Endodermal cell (in vitro differentiated cells): ENCODE measurements at places on chromosomes 1 and 21.

- DNase-seq, result no peak
Observed at GRCh38 chr1:1371364-1371745, 3.7 kb downstream of the AURKAIP1 start.

DNA sequence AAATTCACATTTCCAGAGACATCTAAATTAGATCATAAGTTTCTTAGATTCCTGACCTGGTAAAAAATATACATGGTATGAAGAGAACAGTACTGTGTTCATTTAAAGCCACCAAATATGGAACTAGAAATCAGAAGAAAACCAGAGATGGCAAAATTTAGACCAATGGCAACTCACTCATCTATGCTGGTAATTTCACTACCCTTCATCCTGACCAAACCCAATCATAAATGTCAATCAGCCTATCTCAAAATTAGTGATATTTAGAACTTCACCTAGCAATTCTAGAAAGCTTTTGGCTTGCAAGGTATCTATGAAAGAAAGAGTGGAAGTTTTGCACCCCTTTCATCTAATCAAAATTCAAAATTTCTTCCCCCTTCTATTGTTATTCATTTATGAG, 107.7 kb downstream of the NIBAN1 start:
- DNase-seq, result no peak

DNA sequence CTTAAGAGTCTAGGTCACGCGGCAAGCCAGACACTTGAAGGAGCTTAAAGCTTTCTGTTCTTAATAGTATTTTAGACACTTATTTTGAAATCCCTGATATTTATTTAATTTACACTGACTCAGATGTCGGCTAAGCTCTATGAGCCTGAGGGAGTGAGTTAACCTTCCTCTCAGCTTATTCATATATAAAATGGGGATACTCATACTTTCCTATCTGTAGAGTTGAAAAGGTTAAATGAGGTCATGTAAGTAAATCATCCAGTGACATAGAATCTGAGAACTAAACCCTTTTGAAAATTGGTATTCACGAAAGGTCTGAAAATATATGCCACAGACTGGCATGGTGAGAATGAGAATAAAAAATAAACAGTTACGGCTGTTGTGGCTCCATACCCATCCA, 1.4 kb upstream of the GPR161 start:
- no peak for DNase-seq

DNA sequence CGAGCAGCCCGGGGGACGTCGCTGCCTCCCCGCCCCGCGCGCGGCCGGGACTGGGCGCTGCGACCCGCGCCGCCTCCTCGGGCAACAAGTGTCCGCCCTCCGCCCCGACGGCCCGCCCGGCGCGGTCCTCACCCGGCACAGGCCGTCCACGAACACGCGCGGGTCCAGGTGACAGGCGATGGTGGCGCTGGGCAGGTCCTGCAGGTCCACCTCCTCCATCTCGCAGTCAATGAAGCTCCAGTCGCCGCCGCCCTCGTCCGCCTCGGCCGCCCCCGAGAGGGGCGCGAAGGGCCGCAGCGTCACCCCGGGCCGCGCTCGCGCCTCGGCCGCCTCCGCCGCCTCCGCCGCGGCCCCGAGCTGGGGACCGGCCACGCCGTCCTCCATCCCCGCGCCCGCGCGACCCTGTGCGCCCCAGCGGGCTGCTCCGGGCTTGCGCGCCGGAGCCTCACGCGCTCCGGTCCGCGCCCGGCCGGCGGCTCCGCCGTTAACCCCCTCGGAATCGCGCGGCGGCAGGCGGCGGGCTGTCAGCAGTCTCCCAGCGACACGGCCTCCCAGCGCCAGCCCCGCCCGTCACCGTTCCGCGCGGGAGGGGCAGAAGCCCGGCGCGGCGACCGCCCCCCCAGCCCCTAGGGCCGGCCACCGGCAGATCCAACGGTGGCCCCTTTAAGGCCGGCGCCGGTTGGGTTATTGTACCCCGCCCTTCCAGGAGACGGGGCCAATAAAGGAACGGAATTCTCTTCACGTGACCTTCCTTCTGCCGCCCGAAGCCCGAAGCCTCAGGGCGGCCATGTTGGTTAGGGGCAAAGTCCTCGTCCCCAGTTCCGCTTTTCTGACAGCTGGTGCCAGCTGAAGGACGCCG, at the start of gene RCAN1:
Gene RCAN1, minus strand, starts transcription at position 486 of the 859 bp plus-strand sequence. Its CDS starts 102 bp downstream, at position 384.
- peak; percentile 94 for DNase-seq

- no peak for DNase-seq
Observed at GRCh38 chr1:182205351-182206022, 144.0 kb upstream of the ZNF648 start.

GRCh38 chr1:67304023-67304422, 3.6 kb upstream of the IL12RB2 start:
- DNase-seq, result no peak

DNA sequence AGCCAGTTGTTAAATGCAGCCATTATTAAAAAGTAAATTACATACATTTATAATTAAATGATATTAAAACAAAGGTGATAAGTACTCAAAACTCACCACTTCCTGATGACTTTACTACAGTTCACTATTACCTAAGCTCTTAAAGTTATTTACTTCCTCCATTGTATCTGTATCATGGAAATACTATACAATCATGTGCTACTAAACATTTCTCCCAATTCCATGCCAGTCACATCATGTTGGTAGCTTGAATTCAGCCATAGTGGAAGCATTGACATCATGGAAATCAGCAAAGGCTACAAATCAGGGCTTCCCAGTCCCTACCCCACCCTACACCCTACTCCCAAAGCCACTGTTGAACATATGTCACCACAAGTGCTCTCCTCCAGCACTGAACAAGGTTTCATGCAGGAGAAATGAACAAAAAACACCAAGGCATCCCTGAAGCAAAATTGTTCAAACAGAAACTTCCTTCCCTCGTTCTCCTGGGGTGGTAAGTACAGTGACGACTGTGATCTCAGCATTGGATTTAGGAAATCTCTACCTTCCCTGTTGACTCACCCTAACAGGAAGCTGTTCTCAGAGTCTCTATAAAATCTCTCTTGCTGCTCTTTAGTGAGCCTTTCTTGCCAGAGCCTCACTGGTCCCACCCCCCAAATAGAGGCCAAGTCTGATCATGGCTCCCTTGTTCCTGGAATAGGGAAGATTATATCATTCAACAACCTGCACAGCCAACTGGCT, 12.7 kb downstream of the VSIG8 start:
- DNase-seq, result no peak

- DNase-seq, result no peak
Observed at GRCh38 chr21:38989379-38989744, 183.6 kb downstream of the ETS2 start.

- no peak for DNase-seq
Observed at GRCh38 chr1:81029266-81029665, 771.5 kb upstream of the ADGRL2 start.

- peak; percentile 90 for DNase-seq
Observed at GRCh38 chr1:206725109-206725963, 40.6 kb downstream of the MAPKAPK2 start.
